ENCODE measurements at places on chromosomes 2 and 18.

DNA sequence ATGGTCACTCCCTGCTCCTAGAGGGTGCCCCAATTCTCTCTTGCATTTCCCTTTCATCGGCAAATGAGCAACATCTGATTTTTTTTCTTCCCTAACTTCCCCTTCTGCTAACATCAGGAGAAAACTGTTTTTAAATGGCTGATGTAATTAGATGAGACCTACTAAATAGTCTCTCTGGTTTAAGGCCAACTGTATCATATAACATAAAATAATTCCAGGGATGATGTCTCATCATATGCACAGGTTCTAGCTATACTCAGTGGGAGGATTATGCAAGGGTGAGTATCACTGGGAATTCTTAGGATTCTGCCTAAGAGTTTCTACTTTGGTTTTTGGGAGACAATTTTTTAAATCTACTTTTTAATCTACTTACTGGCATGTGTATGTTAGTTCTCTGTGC, 193.4 kb downstream of the PARD3B start:
- DNase-seq: no peak

DNA sequence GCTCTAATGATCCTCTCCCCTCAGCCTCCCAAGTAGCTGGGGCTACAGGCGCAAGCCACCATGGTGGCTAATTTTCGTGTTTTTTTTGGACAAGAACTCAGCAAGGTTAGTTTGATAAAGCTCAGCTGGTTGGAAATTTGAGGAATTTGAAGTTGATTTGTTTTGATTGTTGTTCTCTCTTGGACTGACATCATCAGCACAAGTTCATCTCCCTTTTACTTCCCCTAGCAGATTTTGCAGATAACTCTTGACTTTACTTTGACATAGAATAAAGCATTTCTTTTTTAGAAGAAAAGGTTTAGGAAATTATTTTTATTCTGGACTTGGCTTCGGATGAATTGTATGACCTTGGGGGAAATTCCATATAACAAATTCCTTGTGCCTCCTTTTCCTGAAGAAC, 74.9 kb upstream of the DLX2 start:
- no peak for DNase-seq

- DNase-seq: peak; percentile 95
Measured at GRCh38 chr18:79393635-79394533, 1.8 kb upstream of the NFATC1 start.

- DNase-seq: no peak
Measured at GRCh38 chr2:43389581-43390466, 163.4 kb upstream of the ZFP36L2 start.

DNA sequence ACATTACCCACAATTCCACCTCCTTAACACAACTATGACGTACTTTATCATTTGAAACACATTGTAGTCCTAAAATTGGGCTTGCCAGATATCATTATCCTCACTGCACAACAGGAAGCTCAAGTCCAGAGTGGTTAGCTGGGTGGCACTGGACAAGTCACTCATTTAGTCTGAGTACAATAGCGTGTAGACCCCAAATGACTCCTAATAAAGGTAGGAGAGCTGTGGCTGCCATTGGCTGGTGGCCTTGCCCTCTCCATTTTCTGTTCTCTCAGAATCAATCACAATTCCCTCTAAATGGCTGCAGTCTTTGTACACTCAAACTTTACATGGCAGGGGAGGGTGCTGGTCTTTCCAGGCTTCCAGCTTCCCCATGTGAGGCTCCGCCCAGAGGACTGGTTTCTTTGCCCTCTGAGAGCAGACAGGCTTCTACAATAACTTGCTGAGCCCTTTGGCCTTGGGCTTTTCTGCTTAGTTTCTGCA, 11.7 kb downstream of the PSTPIP2 start:
- DNase-seq: no peak

DNA sequence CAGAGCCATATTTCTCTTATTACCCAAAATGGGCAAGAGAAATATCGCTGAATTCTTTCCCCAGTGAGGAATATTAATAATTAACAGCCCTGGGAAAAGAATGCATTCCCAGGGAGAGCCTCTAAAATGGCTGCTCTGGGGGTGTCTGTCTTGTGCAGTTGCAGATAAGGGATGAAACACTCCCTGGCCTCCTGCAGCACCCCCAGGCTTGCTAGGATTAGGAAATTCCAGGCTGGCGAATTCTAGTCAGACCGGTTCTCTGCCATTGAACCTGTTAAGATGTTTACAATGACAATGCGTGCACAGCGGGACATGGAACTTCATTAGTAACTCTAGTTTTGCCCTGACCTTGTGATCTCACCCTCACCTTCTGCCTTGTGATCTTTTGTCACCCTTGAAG, 24.5 kb downstream of the MRPL30 start:
- DNase-seq: no peak

- no peak for DNase-seq
Measured at GRCh38 chr2:33071591-33071990, 124.8 kb downstream of the LTBP1 start.

GRCh38 chr2:160715428-160715827, 221.8 kb upstream of the RBMS1 start:
- no peak for DNase-seq

- no peak for DNase-seq
Measured at GRCh38 chr2:240277073-240277806, 136.8 kb upstream of the OTOS start.
